ENCODE measurements at places on chromosomes 1 and 21.

- no peak for DNase-seq
Measured at GRCh38 chr1:187338762-187339412, 510.1 kb downstream of the PLA2G4A start.

DNA sequence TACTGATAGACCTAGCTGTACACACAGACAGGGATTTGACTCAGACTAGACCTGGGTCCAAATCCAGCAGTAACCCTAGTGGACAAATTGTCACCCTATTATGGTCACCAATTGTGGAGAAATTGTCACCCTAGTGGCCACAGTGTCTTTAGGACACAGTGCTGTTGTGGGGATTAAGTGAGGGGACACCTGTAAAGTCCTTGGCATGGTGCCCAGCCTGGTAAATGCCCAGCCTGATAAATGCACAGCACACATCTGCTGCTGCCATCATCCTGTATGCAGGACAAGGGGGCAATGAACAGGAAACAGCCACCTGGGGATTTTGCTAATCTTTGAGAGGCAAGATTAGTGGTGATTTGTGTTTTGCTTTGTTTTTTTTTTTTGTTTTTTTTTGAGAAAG lies 2.3 kb downstream of the TMEM61 start:
- DNase-seq: no peak

- DNase-seq: no peak
Measured at GRCh38 chr1:241269116-241269515, 87.9 kb downstream of the RGS7 start.

GRCh38 chr1:78570539-78570938 lies 49.7 kb upstream of the IFI44L start:
- no peak for DNase-seq

DNA sequence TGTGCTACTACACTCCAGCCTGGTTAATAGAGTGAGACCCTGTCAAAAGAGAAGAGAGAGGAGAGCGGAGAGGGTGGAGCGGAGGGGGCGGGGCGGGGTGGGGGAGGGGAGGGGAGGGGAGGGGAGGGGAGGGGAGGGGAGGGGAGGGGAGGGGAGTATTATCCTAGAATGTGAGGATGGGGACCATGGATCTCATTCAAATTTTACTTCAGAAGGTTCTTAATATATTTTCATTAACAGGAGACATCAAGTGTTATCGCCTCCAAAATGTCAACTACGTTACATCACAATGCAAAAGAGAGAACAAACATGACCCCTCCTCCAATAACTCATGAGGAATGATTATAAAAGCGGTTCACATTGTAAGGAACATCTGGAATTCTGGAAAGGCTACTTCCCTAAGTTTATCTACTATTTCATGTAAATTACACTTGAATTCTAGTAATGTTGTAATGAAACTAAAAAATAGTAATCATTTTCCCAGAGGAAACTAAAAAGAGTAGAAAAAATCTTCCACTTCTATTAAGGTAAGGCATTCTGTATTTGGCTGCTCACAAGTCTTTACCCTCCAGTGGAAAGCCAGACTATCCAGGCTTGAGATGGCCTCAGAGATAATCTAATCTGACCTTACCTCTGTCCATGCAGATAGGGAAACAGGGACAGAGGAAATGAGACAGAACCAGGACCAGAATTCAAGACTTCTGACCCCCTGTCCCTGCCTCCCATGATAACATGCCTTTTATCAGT lies 18.8 kb upstream of the GUCA2A start:
- DNase-seq: no peak

- no peak for DNase-seq
Measured at GRCh38 chr1:56534130-56534651, 45.2 kb downstream of the PLPP3 start.

DNA sequence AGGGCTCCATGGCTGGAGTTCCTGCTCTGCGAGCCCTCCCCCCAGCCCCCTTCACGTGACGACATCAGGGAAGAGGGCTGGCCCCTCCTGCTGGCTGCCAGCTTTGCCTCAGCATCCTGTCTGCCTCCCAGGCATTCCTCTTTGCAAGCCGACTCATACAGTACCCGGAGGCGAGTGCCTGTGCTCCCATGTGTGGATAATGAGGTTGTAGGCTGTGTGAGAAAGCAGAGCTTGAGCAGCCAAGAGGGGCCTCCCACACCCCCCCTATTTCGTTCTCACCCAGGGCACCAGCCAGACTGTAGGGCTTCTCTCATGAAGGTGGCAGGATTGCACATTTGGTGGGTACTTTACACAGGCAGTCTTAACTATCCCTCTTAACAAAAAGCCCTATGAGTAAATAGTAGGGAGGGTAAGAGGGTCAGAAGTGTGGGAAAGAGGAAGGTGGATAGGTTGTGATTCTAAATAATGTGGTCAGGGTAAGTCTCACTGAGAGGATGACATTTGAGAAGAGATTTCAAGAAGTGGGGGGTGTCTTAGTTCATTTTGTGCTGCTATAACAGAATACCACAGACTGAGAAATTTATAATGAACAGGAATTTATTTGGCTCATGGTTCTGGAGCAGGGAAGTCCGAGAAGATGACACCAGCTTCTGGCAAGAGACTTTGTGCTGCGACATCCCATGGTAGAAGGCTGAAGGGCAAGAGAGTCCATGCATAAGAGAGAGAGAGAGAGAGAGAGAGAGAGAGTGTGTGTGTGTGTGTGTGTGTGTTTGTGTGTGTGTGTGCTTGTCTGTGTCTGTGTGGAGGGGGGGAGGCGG lies 113.5 kb downstream of the OMA1 start:
- peak; percentile 97 for DNase-seq

DNA sequence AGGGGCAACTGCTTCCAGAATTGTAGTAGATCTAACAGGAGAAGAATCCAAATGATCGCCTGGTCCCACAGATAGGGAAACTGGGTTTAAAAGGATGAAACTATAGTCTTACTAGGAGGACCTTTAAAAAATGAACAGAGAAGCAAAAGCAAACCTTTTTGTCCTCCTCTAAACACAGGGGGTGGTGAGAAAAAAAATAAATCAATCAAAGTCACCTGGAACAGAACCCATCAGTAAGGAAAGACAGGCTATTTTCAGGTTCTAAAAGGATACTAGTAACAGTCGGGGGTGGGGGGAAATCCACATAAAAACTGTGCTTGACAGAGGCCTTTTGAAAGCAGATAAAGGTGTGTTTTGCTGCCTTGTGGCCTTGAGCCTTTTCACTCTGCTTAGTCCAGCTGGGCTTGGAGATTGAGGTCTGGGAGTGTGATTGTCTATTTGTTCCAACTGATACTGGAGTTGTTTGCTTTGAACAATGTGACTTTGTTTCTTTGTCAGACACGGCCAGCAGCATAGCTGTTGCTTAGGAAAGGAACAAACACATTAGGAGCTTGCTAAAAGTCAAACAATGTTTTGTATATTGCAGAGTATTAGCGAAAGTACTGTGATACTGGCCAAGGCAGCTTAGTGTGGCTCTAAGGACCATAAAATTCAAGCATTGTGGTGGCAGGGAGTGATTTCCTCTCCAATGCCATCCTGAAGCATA lies 141.1 kb upstream of the IRF2BP2 start:
- no peak for DNase-seq

DNA sequence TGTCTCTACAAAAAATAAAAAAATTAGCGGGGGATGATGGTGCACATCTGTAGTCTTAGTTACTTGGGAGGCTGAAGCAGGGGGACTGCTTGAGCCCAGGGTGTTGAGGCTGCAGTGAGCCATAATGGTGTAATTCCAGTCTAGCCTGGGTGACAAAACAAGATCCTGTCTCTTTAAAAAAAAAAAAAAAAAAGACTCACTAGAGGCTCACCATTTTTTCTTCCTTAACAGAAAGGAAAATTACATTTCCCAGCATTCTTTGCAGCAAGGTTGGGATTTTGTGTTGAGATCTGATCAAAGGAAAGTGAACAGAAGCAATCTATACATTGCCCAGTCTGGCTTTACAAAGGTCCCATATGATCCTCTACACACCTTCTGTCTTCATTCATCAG lies 21.5 kb downstream of the GFI1 start:
- no peak for DNase-seq

DNA sequence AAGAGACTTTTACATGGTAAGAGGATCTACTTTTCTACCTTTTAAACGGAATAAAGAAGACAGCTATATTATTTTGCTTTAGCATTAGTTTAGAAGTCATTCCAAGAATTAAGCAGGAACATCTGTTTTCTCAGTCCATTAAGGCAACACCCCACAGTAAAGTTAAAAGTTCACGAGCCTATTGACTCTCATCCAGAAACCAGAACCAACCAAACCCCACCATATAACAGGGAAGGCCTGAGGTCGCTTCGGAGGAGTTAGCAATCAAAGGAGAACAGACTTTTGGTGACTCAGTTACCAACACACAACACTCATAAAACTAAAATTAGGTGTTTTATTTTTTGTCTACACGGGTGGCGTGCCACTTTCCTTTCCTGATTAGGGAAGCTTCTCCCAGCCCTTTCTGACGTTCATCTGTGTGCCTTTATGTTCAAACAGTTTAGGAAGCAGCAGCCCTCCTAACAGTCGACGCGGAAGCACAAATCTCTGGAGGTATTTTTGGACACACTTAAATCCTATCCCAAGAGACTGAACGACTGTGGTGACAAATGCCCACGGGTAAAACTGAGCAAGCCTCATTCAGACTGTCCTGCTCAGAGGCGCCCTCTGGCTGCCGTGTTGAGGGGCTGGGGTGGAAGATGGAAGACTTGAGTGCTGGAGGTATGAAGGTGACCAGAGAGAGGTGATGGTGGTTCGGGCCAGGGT lies 8.6 kb upstream of the PLA2G2C start:
- DNase-seq: peak; percentile 13

GRCh38 chr21:14531757-14532316 lies 14.3 kb downstream of the SAMSN1 start:
- DNase-seq: no peak

DNA sequence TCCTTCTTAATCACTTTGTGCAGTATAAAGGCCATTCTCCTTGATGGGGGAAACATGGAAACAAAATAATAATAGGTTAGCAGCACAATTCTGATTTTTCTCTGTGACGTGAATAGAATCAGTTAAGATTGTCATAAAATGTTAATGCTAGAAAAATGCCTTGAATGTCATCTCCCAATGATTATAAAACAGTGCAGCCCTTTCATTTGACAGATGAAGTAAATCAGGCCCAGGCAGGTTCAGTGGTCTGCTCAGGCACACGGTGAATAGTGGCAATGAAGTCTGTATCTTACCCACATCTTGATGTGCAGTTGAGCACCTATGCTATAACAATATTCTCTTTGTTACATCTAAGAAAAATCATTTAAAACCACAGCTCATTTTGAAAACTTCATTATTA lies 32.2 kb upstream of the ZNF281 start:
- no peak for DNase-seq

DNA sequence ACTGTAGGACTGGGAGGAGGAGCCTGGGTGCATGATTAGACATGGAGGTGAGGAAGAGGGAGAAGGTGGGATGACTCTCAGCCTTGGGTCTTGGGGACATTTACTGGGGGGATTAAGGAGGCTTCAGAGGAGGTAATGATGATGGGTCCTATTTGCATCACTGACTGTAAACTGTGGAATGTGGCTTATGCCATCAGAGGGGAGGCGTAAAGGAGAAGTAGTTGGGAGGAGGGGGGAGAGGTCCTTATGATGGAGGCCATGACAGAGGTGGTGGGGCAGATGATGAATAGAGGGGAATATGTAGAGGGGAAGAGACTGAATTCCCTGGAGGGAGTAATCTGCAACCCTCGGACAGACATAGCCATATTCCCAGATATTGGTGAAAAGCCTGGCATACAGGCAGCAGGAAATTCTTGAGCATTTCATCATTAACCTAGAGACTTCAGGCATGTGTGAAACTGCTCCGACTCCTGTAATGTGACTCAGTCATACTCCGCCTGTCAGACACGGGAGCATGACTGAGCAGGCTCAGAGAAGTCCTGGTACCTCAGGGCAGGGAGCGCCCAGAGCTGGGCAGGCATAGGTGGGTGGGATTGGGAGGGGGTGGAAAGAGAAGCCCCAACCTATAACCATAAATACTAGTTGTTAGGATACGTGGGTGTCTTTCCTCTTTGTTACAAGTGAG lies 8.0 kb upstream of the LCE5A start:
- DNase-seq: no peak

- no peak for DNase-seq
Measured at GRCh38 chr1:25482211-25482610, 51.5 kb downstream of the MACO1 start.

GRCh38 chr1:172940174-172940855 lies 110.4 kb downstream of the TNFSF18 start:
- no peak for DNase-seq

GRCh38 chr1:210448297-210448892 lies 119.7 kb downstream of the HHAT start:
- DNase-seq: peak; percentile 72

DNA sequence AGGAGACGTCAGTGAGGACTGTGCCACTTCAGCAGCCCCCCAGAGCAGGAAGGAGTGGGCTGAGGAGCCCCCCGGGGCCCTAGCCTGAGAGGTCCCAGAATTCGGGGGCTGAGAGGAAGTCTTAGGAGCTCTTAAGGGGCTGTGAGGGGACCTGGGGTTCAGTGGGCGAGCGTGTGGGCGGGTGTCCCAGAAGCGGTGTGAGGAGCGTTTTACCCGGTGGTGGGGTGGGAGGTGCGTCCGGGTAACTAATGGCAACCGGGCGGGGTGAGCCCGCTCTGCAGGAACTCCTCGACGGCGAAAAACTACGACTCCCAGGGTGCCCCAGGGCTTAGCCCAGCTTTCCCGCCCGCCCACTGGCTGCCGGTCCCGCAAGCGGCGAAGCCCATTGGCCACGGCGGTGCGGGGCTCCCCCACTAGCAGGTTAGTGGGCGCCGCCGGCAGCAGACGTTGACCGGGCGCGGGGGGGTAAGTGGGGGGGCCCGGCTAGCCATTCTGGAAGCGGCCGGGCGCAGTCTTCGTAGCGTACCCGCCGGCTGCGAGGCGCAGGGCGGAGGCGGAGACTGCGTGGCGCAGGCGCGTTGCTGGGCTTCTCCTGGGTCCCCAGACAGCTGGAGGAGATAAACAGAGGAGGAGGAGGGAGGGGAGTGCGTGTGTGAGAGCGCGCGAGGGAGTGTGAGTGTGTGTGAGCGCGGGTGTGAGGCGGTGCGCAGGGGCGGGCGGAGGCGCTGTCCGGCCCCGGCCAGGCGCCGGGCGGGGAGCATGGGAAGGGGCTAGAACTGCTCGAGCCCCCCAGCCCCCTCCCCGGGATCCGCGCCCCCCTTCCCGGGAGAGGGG lies at the start of gene WDTC1:
TSS of gene WDTC1 (plus strand) at position 584 of the 834 bp plus-strand sequence. CDS start 26,423 bp downstream, outside the sequence.
- DNase-seq: peak; percentile 99

- no peak for DNase-seq
Measured at GRCh38 chr1:17728123-17728712, 26.9 kb upstream of the ACTL8 start.

DNA sequence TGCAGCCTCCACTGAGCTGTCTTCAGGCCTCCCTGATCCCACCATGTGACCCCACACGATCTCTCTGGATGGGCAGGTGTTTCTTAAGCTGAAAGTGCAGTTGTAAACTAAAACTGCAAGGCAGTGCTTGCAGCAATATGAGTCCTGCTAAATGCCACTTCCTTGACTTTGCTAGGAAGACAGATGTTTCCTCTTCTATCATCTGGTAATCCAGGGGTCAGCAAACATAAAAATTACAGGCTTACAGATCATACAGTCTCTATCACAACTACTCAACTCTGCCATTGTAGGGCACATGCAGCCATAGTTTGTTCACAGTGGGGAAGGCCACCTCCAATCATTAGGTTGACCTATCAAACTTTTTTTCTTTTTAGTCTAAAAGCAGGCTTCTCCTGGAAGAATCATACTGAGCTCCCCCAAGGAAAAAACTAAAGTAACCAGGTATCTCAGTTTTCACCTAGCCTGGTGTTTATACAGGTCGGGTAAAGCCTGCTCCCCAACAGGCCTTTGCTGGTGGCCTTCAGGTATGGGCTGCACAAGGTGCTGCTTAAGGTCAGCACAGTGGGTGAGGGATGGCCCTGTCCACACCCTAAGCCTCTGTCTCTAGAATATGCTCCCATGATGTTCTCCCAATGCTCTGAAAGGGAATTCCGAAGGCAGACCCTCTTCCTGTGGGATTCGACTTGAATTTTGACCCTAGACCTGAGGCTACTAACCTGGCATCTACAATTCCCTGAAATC lies 10.8 kb downstream of the ABCA4 start:
- DNase-seq: no peak
